ENCODE measurements at places on chromosomes 16 and 17.

GRCh38 chr17:81463506-81463905, 49.1 kb downstream of the ACTG1 start:
- DNase-seq = no peak

DNA sequence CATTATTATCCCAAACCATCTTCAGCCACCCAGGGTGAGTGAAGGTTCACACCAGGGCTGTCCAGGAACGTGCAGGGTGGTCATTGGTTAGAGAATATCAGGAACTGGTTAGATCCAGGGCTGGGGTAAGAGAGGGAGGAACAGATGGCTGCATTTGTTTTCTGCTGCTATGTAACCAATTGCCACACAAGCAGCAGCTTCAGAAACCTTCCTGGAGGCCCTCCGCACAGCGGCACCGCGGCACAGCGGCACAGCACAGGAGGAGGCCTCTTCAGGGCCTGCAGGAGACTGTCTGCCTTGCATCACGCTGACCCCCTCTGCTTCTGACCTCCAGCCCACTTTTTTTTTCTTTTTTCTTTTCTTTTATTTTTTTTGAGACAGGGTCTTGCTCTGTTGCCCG, 86.1 kb downstream of the KCNJ12 start:
- no peak for DNase-seq

- no peak for DNase-seq
These were observed 10.3 kb upstream of the ZFHX3 start for GRCh38 chr16:73058221-73058615.

GRCh38 chr17:27748360-27748825, 51.9 kb downstream of the NOS2 start:
- no peak for DNase-seq

- no peak for DNase-seq
These were observed 59.6 kb downstream of the TNFRSF13B start for GRCh38 chr17:16912021-16912962.

DNA sequence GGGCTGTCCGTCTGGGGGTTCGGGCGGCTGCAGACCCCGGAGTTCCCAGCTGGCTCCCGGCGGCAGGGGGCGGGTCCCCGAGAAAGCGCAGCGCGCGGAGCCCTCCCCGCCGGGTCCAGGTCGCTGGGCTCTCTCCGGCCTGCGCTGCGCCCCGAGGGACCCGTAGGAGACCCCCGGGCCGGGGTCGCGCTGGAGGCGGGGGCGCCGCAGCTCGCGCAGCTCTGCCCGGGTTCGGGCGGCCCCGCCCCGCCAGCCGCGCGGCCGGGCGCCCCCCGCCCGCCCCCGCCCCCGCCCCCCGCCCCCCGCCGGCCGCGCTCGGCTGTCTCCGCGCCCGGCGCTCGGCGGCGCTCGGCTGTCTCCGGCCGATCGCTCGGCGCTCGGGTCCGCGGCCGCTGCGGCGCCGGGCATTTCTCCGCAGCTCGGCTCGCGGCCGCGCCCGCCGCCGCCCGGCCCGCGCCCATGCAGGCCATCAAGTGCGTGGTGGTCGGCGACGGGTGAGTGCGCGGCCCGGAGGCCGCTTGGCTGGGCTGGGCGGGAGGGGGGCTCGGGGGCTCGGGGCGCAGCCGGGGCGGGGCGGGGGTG, at the start of gene RAC3:
TSS of gene RAC3 (plus strand) at position 376 of the 582 bp plus-strand sequence. CDS start at position 460, 84 bp downstream.
- no peak for DNase-seq

GRCh38 chr17:78132084-78132676, 1.6 kb downstream of the TMC8 start:
- no peak for DNase-seq

DNA sequence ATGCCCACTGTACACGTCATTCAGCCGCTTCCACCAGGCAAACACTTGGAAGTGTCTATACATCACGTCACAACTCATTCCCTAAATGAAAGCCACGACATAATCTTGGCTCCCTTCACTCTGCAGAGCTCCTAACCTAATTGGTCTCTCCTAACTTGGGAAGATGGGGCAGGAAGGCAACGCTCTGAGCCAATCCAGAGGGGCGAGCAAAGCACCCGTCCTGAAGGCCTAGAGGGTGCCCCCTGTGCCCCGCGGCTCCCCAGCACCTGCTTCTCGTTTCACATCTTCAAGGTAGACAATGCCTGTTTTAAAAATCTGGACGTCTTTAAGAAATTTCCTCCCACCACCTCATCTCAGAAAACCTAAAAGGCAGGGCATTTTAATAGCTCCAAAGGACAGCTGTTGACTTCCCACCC, 1.0 kb downstream of the CSNK2A2 start:
- DNase-seq = no peak

DNA sequence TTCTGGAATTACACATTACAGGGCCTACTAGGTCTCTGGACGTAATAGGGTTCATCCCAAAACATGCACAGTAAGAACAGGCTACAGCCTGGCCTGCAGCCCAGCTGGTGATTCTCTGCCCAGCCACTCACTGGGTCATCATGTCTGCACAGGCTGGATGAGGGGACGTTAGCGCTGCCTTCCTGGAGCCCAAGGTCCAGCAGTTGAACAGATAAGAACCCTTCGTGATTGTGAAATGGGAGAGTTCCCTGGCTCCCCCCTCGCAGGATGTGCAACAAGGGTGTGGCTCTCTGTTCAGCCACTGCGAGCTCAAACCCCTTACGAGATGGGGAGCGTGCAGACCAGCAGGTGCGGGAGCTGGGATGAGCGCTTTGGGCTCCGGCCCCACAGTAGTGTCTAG, 200.0 kb upstream of the CDH5 start:
- DNase-seq = no peak

- DNase-seq = no peak
These were observed 21.5 kb downstream of the TRAP1 start for GRCh38 chr16:3695610-3696369.

Data from stimulated activated CD8-positive, alpha-beta memory T cell treated with anti-CD3 and anti-CD28 coated beads, Interleukin-4, amount 100 ng/mL, for 1 hour (primary cell).